KG1 (cell line): ENCODE measurements at places on chromosomes 16 and 17.

DNA sequence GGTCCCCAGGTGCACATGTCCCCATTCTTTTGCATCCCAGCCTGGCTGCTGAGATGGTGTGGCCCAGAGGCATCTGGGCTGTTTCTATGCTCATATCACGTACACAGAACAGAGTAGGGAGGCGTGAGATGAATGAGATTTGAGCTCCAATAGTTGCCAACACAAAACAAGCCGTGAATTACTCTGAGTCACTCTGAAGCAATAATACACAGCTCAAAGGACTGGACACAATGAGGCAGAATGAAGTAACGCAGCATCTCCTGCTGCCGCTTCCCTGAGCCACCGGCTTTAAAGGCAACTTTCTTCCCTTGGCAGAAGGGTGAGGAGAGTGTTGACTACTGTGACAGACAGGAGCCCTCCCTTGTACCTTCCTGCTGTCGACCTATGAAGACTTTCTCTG is 33.9 kb upstream of the CLEC18B start:
- DNase-seq, result no peak

DNA sequence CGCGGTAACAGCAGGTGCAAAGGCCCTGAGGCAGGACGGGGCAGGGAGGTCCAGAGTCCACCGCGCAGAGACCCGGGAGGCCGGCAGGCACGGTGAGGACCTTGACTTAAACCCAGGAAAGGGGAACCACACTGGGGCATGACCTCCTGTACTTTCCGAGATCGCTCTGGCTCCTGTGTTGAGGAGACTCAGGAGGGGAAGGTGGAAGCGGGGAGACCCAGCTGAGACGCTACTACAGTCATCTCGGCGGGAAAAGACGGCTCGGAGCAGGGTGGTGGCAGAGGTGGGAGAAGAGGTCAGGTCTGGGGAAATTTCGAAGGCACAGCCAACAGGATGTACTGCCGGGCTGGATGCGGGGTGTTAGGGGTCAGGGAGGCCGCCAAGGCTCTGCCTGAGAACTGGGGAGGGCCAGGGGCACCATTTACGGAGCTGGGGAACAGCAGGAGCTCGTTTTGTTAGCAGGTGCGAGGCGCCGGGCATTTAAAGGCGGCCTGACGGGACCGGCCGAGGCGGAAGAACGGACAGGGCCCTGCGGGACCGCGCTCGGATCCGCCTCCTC is 22.3 kb downstream of the NPTX1 start:
- DNase-seq, result no peak

DNA sequence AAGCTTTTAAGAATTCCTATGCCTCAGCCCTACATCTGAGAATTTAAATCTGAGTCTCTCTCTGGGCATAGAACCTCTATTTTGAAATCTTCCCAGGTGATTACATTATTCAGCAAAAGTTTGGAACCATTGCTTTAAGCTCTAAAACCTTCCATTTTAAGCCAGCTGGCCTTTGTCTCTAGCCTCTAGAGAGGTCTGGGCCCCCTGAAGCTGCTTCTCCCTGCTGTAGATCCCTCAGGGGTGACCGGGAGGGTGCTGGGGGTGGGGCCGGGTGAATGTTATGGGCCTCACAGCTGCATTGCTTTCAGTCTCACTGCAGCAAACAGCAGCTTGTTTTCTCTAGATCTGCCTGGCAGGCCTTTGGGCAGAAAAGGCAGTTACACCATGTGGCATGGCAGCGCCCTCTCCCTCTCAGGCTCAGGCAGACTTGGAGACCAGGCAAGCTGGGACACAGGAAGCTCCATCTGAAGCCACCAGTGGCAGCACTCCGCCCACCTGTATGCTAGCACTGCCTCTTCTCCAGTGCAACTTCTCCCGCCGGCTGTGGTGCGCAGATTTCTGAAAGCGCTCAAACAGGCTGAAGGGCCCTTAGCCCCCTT is 66.3 kb downstream of the MPRIP start:
- no peak for DNase-seq

DNA sequence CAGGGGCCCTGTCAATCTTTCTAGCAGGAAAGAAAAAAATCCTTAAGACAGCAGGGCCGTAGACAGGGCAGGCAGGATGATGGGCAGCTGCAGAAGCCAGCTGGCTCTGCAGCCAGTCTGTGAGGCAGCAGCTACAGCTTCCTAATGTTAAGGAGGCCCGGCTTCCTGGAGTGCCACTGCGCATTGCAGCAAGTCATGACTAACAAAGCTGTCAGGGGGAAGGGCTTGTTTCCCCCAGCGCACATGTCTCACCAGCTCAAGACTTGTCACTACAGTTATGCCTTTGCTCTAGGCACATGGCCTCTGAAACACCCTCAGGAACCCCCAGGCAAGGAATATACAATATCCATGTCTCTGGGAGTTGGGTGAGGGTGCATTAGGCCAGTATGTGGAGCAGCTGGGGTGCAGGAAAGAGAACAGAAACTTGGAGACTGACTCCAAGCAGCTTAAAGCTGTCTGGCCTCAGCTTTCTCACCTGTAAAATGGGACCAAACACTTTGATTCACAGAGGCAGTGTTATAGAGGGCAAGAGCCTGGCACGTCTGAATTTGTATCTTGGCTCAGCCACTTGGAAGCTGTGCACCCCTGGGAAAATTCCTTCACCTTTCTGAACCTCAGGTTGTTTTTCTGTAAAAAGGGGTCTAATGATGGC is 220.0 kb downstream of the HAPSTR1 start:
- no peak for DNase-seq

DNA sequence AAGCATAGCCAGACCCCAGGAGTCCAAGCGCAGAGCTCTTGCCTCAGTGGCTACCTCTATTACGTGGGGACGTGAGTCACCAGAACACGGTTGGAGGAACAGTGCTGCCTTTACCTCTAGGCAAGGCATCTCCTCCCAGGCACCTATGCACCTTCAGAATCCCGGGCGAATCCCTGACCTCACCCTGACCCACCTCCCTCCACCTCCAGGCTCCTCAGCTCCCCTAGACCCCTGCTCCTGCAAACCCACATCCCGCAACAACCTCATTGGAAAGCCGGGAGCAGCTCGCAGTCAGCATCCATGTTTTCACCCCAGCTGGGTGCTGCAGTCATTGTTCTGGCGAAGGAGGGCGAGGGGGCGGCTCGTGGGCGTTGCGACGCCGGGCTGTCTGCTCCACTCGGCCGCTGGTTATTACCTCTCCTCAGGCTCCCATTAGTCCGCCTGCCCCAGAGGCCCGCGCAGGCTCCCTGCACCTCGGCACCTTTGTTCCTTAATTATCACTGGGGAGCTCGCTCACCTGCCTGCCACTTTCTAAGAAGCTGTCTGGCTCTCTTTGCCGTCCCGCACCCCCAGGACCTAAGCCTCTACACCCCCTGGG is 24.6 kb upstream of the DLX4 start:
- DNase-seq, result no peak

- DNase-seq, result no peak
Measured at GRCh38 chr16:7946142-7946541, 613.5 kb downstream of the RBFOX1 start.

- DNase-seq, result no peak
Measured at GRCh38 chr17:32261417-32261736, 4.3 kb upstream of the RHBDL3 start.

GRCh38 chr17:3762922-3763776 is 37.8 kb downstream of the ITGAE start:
- no peak for DNase-seq

DNA sequence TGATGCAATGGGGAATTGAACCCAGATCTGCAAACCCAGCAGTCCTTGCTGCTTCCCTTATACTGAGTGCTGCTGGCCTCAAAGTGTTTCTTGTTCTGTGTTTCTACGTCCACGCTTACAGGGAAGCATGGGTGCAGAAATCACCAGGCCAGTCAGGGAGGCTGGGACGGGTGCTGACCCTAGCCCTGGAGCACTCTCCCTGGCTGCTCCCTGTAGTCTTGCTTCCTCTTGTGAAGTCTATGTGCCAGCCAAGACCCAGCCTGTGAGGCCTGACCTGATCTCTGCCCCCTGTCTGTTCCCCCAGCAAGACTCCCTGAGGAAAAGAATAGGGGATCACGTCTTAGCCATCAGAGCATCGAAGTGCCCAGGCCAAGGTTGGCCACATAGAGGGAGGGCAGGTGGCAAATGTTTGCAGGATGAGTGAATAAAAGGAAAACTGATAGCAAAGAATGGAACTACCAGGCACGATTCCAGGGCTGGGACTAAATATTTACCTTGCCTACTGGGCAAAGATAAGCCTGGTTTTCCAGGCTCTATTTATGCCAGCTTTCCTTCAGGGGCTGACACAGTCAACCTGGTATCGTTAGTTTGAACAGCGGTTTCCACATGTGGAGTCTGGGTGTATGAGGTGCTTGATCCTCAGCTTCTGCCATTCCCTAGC is 41.2 kb upstream of the RHOT1 start:
- no peak for DNase-seq

DNA sequence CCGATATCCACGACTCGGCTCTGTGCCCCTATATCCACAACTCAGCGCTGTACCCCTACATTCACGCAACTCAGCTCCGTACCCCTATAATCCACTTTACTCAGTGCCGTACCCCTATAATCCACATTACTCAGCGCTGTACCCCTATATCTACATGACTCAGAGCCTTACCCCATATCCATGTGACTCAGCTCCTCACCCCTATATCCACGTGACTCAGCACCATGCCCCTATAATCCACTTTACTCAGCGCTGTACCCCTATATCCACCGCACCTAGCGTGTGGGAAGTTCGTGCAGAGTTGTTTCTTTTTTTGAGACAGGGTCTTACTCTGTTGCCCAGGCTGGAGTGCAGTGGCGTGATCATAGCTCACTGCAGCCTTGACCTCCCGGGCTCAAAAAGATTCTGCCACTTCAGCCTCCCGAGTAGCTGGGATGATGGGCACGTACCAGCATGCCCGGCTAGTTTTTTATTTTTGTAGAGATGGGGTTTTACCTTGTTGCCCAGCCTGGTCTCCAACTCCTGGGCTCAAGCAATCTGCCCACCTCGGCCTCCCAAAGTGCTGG is 17.4 kb downstream of the CYB5D2 start:
- no peak for DNase-seq

GRCh38 chr16:52643006-52643405 is 96.1 kb upstream of the TOX3 start:
- no peak for DNase-seq

GRCh38 chr16:69566981-69567680 is 1.4 kb downstream of the NFAT5 start:
- peak; percentile 61 for DNase-seq

DNA sequence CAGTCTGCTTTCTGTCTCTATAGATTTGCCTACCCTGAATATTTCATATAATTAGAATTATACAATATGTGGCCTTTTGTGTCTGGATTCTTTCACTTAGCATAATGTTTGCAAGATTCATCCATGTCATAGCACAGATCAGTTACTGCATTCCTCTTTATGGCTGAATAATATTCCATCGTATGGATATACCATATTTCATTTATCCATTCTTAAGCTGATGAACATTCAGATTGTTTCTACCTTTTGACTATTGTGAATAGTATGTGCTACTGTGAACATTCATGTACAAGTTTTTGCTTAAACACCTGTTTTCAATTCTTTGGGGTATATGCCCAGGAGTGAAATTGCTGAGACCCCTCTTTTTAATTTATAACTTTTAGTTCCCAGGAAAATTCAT is 49.4 kb upstream of the MSI2 start:
- no peak for DNase-seq

DNA sequence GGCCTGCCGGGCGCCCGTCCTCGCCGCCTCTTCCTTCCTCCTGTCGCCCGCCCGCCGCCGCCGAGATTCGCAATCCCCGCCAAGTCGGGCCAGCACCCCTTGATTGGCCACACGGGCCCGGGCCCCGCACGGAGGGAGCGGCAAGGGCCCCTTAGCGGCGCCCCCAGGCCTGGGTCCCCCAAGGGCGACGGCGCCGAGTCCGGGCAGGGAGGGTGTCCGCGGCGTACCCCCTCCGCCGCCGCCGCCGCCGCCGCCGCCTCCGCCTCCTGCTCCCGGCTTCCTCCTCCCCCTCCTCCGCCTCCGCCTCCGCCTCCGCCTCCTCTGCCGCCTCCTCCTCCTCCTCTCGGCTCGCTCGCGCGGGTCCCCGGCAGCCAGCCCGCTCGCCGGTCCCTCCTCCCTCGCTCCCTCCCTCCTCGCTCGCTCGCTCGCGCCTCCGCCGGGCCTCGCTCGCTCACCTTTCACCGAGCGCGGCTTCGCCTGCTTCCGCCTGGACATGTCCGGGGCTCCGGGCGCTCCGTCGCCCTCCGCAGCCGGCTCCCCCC is 561 bp downstream of the ZNF423 start:
- no peak for DNase-seq

GRCh38 chr16:70808371-70808770 is 7.4 kb upstream of the VAC14 start:
- DNase-seq, result no peak
